ENCODE measurements at places on chromosomes 2 and 18.
A peak's percentile ranks its signal among the peaks of the same experiment; 100 is the strongest.

DNA sequence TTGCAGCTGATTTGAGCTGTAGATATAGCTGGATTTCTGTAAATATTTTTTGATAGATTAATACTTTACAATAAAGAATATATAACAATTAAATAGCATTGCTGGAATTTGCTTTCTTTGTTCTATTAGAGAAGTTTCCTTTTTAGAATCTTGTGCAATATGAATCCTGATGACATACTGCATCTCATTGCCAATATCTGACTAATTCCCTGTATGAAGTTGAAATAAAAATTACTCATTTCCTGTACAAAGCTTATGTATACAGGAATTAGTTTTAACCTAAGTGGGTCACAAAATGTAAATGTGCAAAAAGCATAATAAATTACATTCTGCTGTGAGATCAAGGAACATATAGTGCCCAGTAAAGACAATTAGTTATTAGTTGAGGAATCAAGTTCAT lies 72.8 kb upstream of the TMEFF2 start:
- DNase-seq, result peak; percentile 29

DNA sequence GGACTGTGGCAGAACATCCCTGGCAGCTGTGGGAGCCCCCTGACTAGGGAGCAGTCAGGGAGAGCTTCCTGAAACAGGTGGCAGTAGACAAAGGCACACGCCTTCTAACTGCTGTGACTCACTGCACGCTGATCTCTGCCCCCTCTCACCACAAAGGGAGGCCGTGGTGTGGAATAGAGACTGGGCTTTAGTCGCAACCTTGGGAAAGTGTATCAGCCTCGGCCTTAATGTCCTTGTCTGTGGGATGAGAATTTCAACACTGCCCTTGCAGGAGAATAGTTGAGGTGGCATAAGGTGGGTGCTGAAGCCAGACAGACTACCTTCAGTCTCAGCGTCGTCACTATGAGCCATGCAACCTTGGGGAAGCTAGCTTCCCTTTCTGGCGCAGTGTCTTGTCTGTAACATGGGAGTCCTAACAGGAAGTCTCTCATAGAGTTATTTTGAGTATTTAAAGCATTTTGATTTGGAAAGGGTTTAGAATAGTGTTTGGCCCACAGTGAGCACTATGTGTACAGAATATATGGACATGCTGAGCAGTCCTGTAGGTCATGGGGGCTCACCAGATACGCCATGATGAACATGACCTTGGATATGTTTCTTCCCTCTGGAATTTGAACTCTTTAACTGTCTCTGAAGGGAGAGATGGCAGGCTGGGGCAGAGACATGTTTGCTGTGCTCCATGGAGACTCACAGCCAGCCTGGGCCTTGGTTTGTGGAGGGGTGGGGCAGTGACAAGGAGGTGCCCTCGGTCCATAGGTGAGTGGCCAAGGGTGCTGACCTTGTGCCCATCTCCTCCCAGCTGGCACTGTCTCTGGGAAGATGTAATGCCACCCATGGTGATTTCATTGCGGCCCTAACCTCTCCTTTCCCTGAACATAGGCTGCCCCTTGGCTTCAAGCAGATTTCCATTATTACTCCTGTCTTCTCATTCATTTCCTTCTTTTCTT lies 29.5 kb upstream of the SMAD7 start:
- no peak for DNase-seq

GRCh38 chr2:115606350-115606749 lies 1163.9 kb downstream of the DPP10 start:
- DNase-seq, result no peak

DNA sequence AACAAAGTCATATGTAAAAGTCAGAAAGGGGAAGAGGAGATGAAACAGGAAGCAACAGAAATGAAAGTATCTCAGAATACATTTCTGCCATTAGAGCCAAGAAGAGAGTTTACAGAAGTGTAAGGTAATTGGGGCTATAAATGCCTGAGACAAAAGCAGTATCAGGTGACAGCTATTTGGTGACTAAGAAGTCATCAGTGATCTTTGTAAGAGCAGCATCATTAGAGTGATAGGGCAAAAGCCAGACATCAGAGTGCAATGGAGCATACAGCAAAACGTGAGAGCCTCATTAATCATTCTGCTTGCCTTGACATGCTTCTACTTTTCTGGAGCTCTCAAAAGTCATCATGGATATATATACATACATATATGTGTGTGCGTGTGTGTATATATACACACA lies 804.7 kb upstream of the PIK3C3 start:
- DNase-seq, result no peak

DNA sequence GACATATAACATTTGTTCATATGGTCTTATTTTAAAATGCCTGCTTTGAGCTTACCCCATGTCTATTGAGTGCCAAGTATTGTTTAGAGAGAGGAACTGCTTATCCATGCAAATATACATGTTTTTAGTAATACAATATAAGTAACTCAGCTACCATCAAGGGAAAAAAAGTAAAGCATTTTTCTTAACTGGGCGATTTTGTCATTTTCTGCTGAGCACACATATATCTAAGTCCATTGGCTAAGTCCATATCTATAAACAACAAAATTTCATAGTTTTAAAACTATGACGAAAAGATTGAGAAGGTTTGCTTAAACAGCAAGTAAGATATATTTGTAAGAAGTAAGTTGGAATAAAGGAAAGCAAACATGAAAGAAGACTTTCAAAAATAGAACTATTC lies 82.7 kb downstream of the CALCRL start:
- DNase-seq, result no peak

DNA sequence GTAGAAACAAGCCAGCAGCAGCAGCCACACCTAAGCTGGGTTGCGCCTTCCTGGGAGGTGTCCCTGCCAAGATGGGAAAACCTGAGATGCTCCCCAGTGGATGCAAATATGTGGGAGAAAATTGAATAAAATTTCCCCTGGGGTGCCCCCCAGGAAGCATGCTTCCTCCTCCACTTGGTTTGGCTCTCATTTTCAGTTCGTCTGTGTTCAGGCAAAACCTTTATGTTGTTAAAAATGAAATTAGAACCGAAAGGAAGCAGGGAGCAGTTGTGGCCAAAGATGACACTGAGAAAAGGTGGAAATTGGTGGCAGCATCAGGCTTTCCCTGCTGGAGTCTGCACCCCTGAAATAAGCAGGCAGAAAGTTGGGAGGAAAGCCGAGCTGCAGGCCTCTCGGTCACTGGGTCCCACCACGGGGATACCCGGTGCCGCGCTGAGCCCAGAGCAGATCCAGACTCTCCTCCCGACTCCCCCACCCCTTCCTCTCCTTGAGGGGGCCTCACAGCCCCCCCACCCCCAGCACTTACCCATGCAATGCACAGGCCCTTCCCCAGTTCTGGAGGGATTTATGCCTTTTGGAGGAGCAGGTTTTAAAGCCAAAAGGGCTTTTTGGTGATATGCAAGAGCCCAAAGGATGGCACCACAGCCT lies 267.7 kb upstream of the SPRED2 start:
- DNase-seq, result no peak

DNA sequence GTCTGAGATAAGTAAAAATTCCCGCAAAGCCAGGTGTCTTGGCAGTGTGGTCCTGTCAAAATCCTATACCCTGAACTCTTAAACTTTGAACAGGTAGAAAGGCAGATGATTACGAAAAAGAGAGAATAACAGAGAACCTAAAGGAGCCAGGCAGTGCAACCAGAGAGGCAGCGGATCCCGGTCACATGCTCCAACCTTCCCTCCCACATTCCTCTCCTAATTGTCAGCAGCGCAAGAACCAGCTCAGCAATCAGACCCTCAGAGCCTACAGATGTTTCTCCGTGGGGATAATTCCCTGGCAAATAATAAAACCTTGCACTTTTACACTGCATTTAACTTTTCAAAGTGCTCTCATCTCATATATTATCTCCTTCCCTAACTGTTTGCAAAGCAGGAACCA lies 124.8 kb downstream of the EPHA4 start:
- no peak for DNase-seq

DNA sequence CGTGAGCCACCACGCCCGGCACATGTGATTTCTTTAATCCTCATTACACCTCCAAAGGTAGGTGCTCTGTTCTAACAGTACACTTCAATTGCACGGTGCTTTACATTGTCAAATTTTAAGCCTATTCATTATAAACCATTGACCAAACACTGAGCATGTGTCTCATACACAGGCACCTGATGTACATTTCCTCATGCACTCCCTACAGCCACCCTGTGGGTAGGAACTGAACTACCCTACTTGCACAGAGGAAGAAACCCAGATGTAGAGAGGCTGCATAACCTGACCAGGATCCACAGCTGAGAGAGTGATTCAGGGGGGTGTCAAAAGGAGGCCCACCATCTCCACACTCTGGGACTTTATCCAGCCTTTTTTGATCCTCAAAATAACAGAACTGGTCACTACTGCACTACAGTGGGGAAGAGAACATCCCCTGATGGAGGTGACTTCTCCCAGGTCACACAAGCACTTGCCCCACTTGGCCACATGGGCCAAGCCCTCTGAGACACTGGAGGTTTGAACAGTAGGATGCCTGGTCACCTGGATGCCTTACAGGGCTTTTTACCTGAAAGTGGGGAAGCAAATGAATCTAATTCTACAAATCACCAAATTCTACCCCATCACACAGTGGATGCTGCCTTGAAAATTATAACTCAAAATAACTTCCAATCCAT lies 6.9 kb upstream of the DPYSL5 start:
- no peak for DNase-seq

DNA sequence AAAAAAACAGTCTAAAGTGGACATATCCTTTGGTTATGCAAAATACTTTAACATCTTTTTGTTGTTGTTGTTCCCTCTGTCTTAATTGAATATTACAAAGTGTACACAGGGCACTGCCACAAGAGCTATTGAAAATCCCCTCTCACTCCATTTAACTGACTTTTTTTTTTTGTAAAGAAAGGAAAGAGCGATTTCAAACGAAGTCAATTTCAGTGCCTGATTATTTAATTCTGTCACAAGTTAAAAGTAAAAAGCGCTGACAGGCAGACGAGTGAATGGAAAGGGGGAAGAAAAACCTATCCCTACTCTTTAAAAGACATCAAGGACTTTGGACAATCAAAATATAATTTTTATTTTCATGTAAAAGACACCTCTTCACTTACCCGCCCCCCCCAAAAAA lies 1.9 kb downstream of the FIGN start:
- no peak for DNase-seq

GRCh38 chr2:40127146-40127545 lies 324.7 kb downstream of the SLC8A1 start:
- DNase-seq, result no peak

GRCh38 chr2:60557486-60557864 lies 4.0 kb upstream of the BCL11A start:
- no peak for DNase-seq

DNA sequence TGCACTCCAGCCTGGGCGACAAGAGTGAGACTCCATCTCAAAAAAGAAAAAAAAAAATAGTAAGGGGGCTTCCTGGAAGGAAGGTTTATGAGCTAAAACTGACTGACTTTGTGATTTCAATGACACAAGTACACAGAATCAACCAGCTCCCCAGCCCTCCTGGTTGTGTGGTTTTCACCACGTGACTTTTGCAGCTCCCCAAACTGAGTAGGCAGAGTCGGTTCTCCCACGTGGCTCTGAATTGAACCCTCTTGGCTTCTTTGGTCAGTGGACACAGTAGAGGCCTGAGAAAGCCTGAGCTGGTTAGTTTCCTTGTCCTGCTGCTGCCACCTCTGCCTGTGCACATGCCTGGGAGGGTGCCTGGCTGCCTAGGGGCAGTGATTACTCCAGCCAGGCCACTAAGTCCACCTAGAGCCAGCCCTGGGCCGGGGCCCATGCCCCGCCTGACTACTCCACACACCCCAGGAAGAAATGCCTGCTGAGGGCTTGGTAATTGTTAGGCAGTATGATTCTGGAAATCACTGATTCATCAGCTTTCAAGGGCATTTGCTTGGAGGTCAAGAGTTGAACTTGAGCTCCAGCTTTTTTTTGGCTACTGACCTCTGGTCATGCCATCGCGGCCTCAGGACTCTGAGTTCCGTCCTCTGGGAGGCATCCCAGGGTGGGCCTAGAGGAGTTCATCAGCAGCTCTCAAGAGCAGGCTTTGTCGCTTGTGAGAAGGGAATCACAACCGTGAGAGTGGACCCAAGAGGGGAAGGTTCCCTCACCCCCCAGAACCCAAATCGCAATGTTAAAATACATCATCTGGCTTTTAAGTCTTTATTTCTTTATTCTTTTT lies 431.9 kb upstream of the HS6ST1 start:
- DNase-seq, result no peak

DNA sequence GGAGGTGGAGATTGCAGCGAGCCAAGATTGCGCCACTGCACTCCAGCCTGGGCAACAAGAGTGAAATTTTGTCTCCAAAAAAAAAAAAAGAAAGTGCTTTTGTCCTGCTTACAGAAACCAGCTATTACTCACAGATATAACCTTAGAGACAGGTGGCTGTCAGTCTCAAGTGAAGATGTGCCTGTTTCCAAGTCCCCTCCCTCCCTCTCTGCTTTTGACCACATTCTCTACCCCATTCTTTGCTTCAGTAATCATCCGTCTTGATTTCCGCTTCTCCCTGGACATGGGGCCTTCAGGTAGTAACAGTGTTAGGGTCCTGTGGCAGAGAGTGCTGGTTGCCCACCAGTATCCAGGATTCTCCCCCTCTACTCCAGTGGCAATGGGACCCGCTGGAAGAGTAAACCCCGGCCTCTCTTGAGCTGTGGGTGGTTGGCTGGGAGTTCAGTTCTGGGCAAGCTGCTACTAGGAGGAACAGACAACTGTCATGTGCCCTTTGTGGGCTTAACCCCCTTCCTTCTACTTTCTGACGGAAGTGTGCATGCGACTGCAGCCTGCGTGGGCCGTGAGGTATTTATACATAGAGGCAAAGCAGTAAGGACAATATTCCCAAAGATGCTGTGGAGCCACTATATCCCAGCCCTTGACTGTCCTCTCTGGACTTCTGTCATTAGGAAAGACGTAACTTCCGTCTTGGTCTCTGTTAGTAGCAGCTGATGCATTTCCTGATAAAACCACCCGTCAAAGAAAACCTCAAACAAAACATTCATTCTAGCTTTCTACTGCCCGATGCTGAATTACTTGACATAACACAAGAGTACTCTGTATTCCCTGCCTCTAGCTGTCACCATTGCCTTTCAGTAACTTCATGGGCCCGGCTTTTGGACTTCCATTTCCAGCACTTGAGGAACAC lies 17.8 kb downstream of the PDCL3 start:
- DNase-seq, result no peak

GRCh38 chr2:84526562-84526961 lies 10.3 kb downstream of the DNAH6 start:
- no peak for DNase-seq

GRCh38 chr18:22546905-22547570 lies 129.3 kb upstream of the CTAGE1 start:
- no peak for DNase-seq

DNA sequence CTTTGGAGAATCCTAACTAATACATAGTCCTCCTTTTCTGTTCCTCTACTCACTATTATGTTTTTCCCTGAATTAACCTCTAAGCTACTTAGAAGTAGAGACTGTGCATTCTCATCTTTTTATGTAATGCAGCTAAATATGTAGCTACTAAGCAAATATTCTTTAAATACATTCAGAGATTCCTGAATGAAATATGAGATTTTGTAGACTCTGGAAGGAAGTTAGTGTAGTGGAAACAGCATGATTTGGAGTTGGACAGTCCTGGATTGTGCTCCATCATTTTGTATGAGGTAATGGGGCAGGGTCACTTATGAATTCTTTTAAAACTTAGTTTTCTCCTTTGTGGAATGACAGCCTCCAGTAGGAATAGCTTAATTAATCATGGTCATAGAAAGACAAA lies 24.7 kb upstream of the NT5C1B start:
- no peak for DNase-seq

All from NCI-H460 (cell line).